ENCODE measurements at places on chromosomes 6 and 20. TPM values are rescaled to one million over a fixed set of nuclear protein-coding genes. Genes with fewer than 3 reads are reported as not detected.

DNA sequence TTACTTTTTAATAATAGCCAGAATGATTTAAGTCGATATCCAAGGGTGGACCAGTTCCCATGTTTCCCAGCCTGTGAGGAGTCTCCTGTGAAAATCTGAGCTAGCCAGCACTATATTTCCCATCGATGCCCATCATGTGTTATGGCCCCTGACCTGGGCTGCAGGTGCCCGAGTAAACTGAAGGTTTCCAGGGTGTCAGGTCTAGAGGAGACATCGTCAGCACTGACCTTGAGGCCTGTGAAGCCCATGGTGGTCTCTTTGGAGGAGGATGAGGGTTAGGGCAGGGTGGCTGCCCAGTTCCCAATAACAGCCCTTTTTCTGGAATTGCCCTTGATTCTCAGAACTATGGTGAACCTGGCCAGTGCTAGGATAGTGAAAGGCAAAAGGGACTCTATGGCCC is 63.0 kb upstream of the TOP1 start:
- no peak for ATAC-seq

The LHFPL5 gene
- not detected for total RNA-seq

- no peak for ATAC-seq
These were observed 115.3 kb downstream of the AHI1 start for GRCh38 chr6:135382182-135382628.

GRCh38 chr20:60262967-60263603 is 304.9 kb downstream of the CDH26 start:
- no peak for ATAC-seq

The SMLR1 gene
- not detected for total RNA-seq

- peak; percentile 22 for ATAC-seq
These were observed 66.4 kb upstream of the SLC22A23 start for GRCh38 chr6:3523271-3523670.

The C20orf96 gene
- total RNA-seq = 2.0 TPM

GRCh38 chr20:63273635-63274380 is 1.2 kb downstream of the ARFGAP1 start:
- ATAC-seq = peak; percentile 1

- no peak for ATAC-seq
These were observed 99.2 kb downstream of the SLC22A3 start for GRCh38 chr6:160447350-160447749.

The FUCA2 gene
- total RNA-seq = 20.1 TPM

The GJA1 gene
- 116 TPM for total RNA-seq

The C6orf132 gene
- 216 TPM for total RNA-seq

- ATAC-seq = no peak
These were observed 27.2 kb downstream of the DIDO1 start for GRCh38 chr20:62898970-62899632.

DNA sequence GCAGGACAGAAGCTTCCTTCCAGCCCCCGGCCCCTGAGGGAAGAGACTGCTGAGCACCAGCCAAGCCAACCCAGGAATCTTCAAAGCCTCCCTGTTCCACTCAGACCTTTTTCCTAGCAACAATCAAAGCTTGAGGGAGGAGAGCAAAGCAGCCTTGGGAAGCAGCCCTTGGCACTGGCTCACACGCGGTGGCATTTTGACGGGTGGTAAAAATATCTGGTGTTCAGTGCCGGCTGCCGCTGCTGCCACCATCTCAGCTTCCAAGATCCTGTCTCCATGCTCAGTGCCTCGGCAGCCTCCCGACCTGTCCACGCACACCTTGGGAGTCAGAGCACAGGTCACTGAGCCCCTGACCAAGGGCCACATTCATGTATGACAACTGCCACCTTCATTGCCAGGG is 170.1 kb downstream of the LRFN2 start:
- ATAC-seq = no peak

The TRIM15 gene
- total RNA-seq = not detected

The GPX5 gene
- not detected for total RNA-seq

- no peak for ATAC-seq
These were observed 72.4 kb downstream of the SLC22A23 start for GRCh38 chr6:3384241-3385143.

The SLC17A1 gene
- not detected for total RNA-seq

DNA sequence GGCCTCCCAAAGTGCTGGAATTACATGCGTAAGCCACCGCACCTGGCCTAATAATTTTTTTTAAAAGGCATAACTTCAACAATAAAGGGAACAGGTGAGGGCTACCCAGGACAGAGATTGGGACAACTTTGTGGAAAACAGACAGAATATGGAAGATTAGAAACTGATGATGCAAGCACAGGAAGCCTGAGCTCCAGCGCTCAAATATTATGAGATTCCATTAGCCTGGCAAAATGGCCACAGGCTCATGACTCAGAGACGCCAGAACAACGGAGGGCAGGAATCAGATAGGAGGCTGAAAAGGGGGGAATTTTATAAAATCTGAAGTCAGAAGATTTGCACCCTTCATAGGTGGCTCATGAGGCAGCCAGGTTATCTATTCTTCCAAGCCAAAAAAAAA is 103.1 kb upstream of the MRPS10 start:
- ATAC-seq = no peak

- ATAC-seq = no peak
These were observed 28.5 kb downstream of the C6orf15 start for GRCh38 chr6:31083742-31084354.

The FLOT1 gene
- 75.0 TPM for total RNA-seq

The ADGRF1 gene
- 32.8 TPM for total RNA-seq

GRCh38 chr6:16334671-16335070 is 96.3 kb downstream of the GMPR start:
- peak; percentile 54 for ATAC-seq

GRCh38 chr6:70390067-70390466 is 23.2 kb upstream of the FAM135A start:
- no peak for ATAC-seq

The FAM209B gene
- total RNA-seq = 0.44 TPM

All from esophagus mucosa (tissue), 1 donor.